Umbilical cord (tissue), 2 donors: ENCODE measurements at places on chromosomes 3 and 15. TPM values are rescaled to one million over a fixed set of nuclear protein-coding genes. Genes with fewer than 3 reads are reported as not detected.

DNA sequence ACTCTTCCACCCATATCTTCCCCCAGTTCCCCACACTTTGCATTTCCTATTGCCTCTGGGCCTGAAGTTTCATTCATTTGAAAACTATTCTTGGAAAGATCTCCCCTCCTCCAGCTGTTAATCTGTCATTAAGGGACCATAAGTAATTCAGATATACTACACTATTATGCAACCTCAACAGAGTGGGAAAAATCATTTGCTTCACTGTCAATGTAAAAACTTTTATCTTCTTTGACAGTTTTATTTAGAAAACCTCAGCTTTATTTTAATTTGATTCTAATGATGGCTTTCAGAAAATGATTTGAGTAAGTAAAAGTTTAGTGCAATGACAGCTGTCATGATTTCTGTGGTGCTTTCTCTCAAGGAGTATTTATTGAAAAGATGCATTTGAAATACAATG, 435.3 kb upstream of the KCNMB2 start:
- no peak for DNase-seq

GRCh38 chr3:12303993-12304392, 15.1 kb downstream of the PPARG start:
- DNase-seq, result no peak

- DNase-seq, result no peak
Observed at GRCh38 chr3:50001511-50001910, 61.6 kb downstream of the RBM6 start.

- no peak for DNase-seq
Observed at GRCh38 chr3:48414376-48415250, 15.3 kb downstream of the PLXNB1 start.

DNA sequence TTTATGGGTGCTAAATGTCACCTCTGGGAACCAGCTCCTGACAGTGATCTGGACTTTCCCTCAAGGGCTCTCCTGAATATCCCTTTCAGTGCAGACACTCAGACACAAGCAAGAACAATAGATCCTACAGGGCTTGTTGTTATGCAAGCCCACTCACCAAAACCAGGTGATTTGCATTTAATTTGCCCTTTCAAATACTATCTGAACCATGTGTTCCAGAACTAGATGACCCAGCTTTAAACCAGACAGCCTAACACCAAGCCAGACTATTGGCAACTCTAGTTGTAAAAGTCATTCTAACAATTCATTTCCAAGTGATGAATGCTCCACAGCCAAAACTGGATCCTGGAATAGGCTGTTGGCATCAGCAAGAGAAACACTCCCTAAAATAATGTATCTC, 5.6 kb upstream of the ATP8B4 start:
- DNase-seq, result no peak

FETUB gene
- total RNA-seq, result 1.2 TPM

FAM219B gene
- 33.9 TPM for total RNA-seq

AMIGO3 gene
- 2.4 TPM for total RNA-seq
